Amniotic stem cell (primary cell): ENCODE measurements at places on chromosomes 6 and 20.

DNA sequence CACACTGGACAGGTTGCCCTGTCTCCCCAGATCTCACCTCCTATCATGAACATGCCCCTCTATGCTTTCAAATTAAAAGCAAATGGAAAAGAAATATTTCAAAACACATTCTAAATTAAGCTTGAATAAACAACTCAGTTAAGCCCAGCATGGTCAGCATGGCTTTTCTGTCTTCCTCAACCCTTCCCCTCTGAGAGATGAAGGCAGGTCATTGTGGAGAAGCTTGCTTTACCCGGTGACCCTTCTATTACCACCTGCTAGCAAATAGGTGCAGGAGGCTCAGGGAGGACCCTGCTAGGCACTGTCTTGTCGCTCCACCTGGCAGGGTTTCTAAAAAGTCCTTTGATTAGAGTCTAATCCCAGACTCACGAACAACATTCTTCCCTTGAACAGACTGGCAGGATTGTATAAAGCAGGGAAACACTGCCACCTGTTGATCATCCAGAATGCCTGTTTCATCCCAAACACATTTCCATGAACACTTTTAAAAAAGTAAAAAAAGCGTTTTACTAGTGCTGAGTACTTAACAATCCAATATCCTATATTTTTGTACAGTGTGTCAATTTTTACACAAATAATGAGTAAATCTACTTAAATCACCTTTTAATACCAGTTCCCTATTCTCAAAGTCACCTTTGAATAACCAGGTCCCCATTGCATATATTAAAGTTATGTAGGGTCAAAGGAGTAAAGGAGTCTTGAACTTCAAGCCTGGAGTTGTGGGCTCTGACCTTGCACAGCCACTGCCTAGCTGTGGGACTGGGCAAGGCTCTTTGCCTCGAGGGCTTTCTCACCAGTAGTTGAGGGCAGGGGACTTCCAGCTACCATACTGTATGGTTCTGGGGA lies 75.5 kb downstream of the GPR6 start:
- peak; percentile 24 for DNase-seq

DNA sequence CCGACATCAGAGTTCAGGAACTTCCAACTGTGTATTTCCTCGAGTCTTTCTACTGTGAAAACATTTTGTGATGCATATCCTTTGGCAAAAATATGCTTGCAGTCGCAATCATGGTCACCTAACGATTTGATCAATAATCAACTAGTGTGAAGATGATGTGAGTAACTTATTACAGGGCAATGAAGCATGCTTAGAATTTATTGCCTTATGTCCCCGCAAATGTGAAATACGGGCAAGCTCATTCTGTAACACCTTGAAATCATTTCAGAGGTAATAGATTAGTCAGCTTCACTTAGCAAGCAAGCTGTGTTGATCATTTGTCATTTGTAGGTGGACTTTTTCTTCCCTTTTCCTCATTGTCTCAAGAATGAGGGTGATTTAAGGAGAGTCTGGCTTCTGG lies 67.9 kb upstream of the DOK5 start:
- no peak for DNase-seq

- no peak for DNase-seq
Measured at GRCh38 chr20:62362991-62363919, 3.9 kb downstream of the LAMA5 start.

GRCh38 chr20:32319100-32319499 lies 39.0 kb upstream of the ASXL1 start:
- DNase-seq: no peak

DNA sequence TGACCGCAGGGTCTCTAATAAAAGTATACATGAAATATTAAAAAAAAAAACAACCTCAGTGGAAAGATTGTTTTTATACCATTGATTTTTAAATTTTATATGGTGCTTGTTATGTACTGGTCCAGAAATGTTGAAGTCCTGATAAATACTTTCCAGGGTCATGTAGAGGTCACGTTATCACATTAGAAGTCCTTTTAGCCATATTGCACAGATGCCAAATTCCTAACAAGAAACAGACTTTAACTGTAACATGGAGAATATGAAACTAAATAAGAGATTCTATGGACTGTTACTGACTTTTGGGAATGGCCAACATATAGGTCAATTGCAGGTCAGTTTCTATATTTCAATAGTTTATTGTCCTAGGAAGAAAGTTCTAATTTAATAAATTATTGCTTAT lies 89.0 kb downstream of the ADGRB3 start:
- DNase-seq: no peak

- DNase-seq: no peak
Measured at GRCh38 chr6:13027207-13027606, 301.1 kb downstream of the TBC1D7 start.

- DNase-seq: no peak
Measured at GRCh38 chr6:107932580-107932979, 25.4 kb downstream of the SEC63 start.

DNA sequence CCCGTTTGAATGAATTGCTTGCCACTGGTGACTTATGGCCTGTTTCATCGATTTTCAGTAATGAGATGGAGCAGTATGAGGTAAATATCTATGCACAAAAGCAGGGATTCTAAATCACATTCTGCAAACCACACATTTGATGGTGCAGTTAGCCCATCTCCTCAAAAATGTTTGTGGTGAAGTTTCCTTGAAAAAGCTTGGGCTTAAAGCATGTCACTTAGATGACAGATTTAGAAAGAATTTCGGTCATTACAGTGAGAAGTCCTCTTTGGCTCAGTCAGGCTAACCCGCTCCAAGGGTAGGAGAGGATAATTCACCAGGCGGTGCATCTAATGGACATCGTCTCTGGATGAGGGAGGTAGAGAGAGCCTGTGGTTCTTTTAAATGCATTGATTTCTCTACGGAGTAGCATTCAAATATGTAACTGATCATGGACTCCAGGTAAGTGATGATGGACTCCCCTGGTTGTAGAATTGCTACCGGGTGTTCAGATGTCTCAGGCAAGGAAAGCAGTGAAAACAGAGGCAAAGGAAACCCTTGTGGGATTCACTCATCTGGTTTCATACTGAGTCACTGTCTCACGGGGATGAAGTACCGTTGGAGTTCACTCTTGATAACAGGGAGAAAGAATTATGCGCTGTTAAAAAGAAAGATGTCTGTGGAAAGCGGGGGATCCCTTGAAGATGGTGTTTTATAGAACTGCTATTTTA lies 65.3 kb downstream of the AIG1 start:
- DNase-seq: no peak

DNA sequence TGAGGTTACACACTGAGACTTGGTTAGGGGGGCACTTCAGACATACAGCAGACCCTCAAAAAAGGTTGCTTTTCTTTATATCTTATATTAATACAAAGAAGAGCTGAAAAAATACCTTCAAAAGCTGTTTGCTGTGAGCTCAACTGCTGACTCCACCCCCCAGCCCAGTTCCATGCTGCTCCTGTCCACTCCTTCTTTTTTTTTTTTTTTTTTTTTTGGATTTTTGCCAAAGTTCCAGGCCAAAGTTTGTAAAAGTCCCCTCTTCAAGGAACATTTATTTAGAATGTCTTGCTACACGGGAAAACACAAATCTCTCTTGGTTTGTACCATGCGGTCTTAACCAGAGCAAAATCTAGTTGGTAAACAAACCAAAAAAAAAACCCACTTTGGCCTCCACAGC lies 85.3 kb upstream of the AKAP12 start:
- DNase-seq: no peak

DNA sequence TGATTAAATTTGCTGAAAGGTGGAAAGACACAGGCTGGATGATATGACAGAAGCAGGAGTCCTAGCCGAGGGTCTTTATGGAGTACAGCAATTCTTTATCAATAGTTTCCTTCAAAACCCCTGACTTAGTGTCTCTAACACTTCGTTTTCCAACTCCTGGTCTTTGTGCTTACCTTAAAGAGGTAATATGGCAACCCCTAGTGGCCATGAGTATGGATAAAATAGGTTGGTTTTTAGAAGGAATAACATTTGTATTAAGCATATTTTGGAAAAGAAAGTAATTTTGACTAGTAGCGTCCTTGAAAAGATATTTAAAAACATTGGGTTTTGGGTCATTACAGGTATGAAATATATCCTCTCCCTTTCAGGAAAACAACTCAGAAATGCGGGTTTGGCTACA lies 51.9 kb downstream of the VGLL2 start:
- DNase-seq: no peak

- no peak for DNase-seq
Measured at GRCh38 chr6:168575346-168576098, 134.5 kb downstream of the SMOC2 start.

GRCh38 chr6:146884728-146885127 lies 286.0 kb downstream of the ADGB start:
- no peak for DNase-seq

GRCh38 chr20:44979090-44979621 lies 12.8 kb downstream of the STK4 start:
- DNase-seq: no peak

DNA sequence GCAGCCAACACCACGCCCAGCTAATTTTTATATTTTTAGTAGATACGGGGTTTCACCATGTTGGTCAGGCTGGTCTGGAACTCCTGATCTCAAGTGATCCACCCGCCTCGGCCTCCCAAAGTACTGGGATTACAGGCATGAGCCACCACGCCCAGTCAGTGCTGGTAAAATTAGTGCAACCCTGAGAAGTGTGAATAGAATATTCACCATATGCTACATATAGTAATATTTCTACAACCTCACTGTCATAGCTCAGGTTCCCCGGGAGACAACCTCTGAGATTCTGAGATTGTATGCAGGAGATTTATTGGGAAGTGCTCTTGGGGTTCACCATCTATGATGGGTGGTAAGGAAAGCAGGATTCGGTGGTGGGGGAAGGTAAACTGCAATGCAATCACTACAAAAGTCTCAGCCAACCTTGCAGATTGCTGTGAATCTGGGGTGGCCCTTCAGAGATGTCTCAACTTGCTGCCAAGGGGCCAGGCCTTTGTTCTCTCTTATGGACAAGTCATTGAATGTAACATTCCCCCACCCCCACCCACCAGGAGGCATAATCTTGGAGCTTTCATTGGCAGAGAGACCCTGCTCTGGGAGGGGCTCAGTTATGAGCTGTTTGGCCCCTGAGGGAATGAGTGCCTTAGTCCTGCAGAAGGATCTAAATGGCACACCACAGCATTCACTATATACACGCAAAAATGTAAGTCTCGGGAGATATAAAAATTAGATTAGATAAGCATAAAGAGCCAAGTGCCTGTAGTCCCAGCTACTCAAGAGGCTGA lies 34.0 kb upstream of the SEC63 start:
- no peak for DNase-seq

DNA sequence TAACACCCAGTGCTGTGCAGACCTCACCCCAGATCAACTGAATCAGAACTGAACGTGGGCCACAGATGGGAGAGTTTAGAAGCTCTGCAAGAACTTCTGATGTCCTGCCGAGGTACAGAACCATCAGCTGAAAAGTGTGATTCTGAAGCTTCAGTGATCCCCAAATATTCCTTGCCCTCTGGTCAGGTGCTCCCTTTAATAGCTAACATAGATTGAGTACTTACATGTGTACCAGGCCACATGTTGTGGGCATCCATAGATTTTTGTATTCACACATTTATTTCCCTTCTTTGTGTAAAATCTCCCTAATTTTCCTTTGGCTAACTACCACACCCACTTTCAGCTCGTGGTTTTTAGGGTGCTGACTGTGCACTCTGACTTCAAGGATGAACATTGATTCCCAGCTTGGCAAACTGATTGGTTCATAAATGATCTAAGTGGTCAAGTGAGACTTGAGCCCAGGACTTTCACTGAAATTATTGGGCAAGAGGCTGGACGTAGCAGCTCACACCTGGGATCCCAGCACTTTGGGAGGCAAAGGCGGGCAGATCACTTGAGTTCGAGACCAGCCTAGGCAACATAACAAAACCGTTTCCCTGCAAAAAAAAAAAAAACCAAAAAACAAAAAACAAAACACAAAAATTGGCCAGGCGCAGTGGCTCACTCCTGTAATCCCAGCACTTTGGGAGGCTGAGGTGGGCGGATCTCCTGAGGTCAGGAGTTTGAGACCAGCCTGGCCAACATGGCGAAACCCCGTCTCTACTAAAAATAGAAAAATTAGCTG lies 162.2 kb downstream of the BCAS1 start:
- DNase-seq: no peak

DNA sequence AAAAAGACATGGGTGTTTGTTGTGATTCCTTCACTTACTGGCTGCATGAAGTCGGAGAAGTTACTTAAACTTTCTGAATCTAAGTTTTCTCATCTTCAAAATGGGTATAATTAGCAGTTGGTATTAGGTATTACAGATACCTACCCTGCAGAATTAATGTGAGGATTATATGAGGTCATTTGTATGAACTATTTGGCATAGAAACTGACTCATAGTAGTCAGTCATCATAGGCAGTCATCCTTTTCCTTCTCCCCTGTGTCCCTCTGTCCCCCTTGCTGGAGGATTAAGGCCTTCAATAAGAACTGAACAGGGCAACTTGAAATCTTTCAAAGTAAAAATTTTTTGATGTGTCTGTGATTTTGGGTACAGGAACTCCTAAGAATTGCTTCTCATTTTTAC lies 26.3 kb downstream of the RALGAPB start:
- no peak for DNase-seq

DNA sequence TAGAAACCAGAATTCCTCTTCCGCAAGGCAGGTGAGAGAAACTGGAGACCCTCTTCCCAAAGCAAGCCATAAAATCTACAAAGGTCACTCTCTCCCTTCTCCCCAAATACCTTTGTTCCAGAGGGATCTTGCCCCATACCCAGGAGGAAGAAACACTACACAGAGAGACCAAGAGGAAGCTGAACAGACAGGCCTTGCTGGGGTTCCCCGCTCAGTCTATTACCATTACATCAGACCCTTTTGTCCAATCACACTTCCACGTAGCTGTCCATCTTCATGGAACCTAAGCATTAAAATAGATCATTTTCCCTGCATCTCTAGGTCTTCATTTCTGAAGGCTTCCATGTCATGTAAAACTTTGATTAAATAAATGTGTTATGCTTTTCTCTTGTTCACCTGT lies 32.1 kb downstream of the METTL24 start:
- no peak for DNase-seq

GRCh38 chr6:134145786-134146185 lies 93.4 kb upstream of the SLC2A12 start:
- DNase-seq: no peak

DNA sequence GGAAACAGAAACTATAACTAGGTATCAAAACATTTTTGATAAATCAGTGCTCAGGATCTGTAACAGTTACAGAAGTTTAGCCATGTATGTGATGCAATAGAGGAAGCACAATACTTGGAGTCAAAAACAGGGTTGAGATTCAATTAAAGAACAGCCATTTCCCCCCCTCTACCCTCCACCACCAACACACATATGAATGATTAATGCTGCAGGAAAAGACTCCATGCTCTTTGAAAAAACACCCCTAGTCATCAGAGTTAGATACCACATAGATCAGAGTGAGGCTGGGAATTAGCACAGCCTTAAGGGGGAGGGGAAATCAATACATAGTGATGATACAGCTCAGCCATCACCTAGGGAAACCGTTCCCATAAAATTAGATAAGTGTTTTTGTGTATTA lies 108.9 kb upstream of the EMILIN3 start:
- no peak for DNase-seq

GRCh38 chr20:16639027-16639941 lies 66.0 kb upstream of the KIF16B start:
- no peak for DNase-seq
